ENCODE measurements at places on chromosomes 16 and 17. TPM values are rescaled to one million over a fixed set of nuclear protein-coding genes. Genes with fewer than 3 reads are reported as not detected.

DNA sequence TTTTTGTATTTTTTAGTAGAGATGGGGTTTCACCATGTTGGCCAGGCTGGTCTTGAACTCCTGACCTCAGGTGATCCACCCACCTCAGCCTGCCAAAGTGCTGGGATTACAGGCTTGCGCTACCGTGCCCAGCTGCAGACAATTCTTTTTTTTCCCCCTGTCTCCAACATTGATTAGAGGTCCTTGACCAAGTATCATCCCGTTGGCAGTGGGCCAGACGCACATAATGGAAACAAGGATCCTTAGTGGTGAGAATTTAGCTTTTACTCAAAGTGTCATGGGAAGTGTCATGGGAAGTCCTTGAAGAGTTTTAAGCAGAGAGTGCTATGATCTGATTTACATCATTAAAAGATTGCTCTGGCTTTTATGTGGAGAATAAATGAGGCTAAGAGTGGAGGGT lies 2.1 kb upstream of the FBXO47 start:
- DNase-seq: no peak

GRCh38 chr16:63241497-63242028 lies 1205.3 kb upstream of the CDH8 start:
- DNase-seq: no peak

GRCh38 chr16:86826941-86827340 lies 248.6 kb downstream of the FOXL1 start:
- DNase-seq: no peak

GRCh38 chr16:74438492-74438979 lies 17.3 kb upstream of the CLEC18B start:
- DNase-seq: no peak

GRCh38 chr17:43772877-43773648 lies 5.7 kb downstream of the DUSP3 start:
- no peak for DNase-seq

GRCh38 chr17:3695129-3695722 lies 729 bp downstream of the P2RX5 start:
- DNase-seq: peak; percentile 33

- no peak for DNase-seq
Observed at GRCh38 chr16:78434401-78434800, 334.9 kb downstream of the WWOX start.

DNA sequence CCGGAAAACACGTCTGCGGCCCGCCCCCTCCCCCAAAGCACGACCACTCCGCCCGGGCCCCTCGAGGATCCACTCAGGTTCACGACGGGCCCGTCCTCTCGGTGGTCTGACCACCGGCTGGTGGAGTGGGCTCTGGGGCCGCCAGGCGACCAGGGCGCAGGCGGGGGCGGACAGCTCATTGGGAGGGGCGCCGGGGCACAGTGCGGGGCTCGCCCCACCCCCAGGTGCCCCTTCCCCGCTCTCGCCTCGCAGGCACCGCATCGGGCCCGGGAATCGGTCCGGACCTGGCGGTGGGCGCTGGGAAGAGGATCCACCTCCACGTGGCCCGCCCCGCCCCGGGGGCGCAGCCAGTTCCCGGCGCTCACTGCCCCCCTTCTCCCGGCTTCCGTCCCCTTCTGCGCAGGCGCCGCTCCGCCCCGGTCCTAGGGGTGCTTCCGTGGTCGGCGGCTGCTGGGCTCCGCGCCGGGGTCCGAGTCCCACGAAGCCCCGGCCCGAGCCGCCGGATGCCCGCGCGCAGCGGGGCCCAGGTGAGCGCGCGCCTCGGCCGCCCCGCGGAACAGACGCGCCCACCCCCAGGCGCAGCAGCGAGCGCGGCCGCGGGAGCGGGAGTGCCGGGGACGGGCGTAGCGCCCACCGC lies at the start of gene MPG:
Gene MPG, plus strand, starts transcription at position 419 of the 637 bp plus-strand sequence. Its CDS starts 85 bp downstream, at position 504.
- DNase-seq: peak; percentile 91

DNA sequence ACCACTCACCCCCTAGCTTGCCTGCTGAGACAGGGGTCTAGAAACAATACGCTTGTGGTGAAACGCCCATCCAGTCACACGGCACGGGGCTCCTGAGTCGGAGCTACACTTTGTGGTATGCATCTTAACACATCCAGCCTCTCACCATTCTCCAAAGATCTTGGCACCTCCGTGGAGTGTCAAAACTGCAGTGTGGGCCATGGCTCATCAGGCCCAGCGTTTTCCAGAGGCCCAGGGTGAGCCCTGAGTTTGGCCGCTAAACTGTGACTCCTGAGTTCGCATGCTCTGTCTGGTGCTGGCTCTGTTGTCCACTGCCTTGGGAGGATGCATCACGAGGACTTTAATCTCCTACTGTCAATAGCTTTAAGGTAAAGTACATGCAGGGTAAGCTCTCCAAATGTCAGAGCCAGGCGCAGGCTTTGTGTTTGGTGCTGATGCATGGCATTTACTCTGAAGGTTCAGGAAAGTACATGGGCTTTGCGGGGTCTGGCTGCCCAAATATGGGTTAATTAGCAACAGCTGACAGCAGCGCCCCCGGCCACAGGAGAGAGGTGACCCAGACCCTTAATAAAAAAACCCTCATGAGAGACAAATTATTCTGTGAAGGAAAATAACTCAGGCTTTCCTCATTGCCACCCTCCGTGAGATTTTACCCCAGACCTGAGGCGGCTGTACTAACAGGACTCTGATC lies 118.4 kb downstream of the CCDC182 start:
- DNase-seq: no peak

GRCh38 chr16:73176577-73177013 lies 128.7 kb upstream of the ZFHX3 start:
- DNase-seq: no peak

DNA sequence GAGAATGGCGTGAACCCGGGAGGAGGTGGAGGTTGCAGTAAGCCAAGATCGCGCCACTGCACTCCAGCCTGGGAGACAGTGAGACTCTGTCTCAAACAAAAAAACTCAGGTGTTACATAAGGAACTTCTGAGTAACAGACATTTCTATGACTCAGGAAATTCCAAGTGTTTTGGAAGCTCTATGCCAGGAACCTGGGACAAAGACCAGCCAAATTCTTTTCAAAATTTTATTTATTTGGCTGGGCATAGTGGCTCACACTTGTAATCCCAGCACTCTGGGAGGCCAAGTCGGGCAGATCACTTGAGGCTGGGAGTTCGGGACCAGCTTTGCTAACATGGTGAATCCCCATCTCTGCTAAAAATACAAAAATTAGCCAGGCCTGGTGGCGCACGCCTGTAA lies 5.2 kb upstream of the SH2B1 start:
- DNase-seq: no peak

- DNase-seq: peak; percentile 46
Observed at GRCh38 chr17:1312261-1312870, 32.9 kb downstream of the TRARG1 start.

DNA sequence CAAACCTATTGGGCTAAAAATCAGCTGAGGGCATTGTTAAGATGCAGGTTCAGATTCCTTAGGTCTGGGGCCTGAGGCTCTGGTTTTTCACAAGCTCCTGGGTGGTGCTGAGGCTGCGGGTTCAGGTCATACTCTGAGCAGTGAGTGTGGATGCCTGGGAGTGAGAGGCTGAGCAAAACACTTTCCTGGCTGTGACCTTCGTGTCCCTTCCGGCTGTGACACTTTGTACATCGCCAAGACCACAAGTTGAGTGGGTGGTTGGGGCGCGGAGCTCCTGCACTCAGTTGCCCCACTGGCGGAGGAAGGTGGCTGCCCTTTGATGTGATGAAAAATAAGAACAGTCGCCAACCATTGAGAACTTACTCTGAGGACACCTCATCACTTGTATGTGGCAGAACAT lies 24.8 kb downstream of the CCR7 start:
- peak; percentile 89 for DNase-seq

- no peak for DNase-seq
Observed at GRCh38 chr17:15468126-15468525, 705 bp upstream of the CDRT4 start.

DNA sequence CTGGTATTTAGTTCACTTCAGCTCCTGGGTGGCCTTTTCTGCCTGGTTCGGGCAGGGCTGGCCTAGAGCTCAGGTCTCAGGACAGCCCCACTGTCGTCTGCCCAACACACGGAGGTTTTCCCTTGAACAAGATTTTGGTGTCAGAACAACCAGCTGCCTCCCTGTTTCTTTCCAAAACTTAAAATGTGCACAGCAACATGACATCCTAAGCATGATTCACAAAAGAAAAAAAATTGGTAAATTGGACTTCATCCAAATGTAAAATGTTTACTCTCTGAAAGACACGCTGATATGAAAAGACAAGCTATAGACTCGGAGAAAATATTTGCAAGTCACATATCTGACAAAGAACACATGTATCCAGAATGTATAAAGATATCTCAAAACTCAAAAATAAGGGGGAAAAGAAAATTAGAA lies 197.8 kb upstream of the CHMP6 start:
- DNase-seq: no peak

DNA sequence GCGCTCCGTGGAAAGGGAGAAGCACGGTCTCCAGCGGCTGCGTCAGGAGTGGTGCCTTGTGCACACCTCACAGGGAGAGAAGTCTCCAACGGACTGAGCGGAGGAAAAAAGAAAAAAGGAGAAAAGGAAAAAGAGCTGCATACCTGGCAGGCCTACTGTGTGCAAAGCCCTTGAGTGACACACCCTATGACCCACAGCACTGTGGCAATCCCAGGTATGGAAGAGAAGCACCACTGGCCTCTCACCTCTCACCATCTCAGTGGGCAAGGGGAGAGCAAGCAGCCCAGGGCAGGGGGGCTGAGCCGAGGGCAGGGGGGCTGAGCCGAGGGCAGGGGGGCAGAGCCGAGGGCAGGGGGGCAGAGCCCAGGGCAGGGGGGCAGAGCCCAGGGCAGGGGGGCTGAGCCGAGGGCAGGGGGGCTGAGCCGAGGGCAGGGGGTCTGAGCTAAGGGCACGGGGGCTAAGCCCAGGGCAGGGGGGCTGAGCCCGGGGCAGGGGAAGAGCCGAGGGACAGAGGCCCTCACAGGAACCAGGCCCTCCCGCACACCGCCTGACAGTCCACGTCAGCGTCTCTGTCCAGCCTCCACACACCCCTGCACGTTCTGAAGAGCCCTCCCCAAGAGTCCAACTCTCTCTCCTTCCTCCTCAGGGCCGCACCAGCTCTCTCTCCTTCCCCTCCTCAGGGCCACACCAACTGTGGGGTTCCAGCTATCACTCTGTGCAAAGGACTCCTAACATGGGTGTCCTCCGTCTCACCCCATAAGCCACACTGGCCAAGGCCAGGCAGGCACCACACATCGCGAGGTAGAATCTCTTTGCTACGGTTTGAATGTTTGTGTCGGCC lies 105.8 kb downstream of the ZNF778 start:
- DNase-seq: no peak

- peak; percentile 21 for DNase-seq
Observed at GRCh38 chr16:32116080-32116479, 137.0 kb upstream of the TP53TG3D start.

DNA sequence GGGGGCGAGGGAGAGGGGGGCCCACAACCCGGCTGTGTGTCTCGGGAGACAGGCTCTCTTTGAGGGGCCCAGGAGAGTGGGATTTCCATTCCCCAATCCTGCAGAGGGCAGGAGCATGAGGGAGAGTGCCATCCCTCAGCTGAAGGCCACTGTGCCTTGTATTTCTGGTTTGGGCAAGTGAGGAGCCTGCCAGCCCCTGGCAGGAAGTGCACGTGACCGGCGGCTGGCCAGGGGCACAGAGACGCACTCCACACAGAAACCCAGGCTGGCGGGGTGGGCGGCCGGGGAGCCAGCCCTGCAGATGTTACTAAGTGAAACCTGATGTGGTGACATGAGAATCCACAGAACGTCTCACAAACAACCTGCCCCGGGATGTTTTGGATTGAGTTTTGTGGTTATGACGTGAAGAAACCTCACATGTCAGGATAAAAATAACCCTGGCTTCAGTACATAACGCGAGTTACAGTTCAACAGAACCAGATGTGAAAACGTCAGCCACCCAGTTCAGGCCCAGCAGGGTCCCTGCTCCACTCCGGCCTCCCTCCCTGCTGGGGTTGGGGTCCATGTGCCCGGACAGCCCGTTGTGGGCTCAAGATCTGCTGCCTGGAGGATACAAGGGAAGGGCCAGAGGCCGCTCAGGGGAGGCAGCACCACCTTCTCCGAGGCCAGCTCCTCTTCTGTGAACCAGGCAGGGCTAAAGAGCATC lies 51.7 kb upstream of the MTSS2 start:
- DNase-seq: peak; percentile 91

DNA sequence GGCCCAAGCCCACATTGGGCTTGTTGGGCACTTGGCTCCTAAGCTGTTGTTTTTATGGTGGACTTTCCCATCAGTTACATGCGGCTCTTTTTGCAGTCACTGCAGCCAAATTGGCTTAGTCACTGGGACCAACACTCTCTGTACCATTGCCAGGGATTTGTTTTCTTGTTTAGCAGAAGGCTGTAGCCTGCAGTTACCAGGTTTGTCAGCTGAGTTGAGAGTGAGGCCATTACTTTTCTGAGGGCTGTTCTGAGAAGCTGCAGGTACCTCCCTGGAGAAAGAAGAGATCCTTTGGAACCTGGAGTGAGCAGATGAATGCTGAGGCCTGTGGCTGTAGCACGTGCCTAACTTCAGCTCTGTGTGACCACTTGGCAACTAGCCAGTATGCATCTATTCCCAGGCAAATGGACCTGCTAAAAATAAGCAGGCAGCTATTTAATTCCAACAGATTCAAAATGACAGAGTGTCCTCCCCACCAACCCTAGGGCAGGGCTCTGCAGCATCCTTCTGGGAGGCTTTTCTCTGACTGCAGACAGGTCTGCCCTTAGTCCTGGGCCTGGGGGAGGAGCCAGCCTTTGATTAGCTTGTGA lies 12.9 kb downstream of the AKAP1 start:
- no peak for DNase-seq

DNA sequence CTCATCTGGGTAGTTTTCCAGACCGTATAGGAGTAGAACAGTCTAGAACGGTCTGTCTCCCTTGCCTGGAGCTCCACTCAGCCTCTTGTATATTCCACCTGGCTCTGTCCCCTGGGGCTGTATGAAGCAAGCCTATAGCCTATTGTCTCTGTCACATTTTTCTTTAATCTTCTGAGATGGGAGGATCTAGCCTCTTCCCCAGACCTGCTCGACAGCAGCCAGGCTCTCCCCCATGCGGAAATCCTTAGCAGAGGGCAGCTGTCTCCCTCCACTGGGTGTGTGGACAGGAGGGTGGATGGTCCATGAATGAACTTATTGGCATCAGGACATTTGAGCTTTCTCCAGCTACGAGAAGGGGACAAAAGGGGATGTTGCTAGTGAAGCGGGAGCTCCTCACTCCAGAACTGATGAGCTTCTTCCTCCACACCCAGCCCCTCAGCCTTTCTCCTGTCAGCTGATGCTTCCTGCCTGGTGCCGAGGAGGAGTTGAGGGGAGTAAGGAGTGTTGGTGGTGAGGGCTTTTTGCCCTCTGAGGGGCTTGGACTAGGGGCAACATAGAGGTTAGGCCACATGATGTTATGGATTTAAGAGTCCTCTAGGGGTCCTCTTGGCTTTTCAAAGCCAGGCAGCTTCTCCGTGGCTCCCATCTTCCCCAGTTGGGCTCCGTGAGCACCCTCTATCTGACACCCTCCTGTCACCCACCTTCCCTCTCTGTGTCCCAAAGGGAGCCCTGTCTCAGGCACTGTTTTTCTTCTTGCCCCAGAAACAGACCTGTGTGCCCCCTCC lies 28.0 kb downstream of the ARHGAP23 start:
- DNase-seq: no peak

- no peak for DNase-seq
Observed at GRCh38 chr17:44207743-44208142, 8.1 kb upstream of the ATXN7L3 start.

IL17C gene
- 0.18 TPM for total RNA-seq

HOXB6 gene
- total RNA-seq: not detected

SUZ12 gene
- total RNA-seq: 77.1 TPM

KRTAP3-2 gene
- total RNA-seq: not detected

TBC1D3B gene
- total RNA-seq: 2.0 TPM

KRT39 gene
- not detected for total RNA-seq

VEZF1 gene
- 21.3 TPM for total RNA-seq

KRT36 gene
- total RNA-seq: not detected

KRT37 gene
- not detected for total RNA-seq

RRAD gene
- 0.55 TPM for total RNA-seq

TERF2IP gene
- 70.6 TPM for total RNA-seq

PALB2 gene
- total RNA-seq: 23.5 TPM

Data from activated CD4-positive, alpha-beta T cell treated with anti-CD3 and anti-CD28 coated beads for 36 hours (primary cell).